CD4-positive, alpha-beta memory T cell (primary cell): ENCODE measurements at places on chromosomes 16 and 17. TPM values are rescaled to one million over a fixed set of nuclear protein-coding genes. Genes with fewer than 3 reads are reported as not detected.

KRTAP1-3 gene
- total RNA-seq = not detected

SULT1A1 gene
- total RNA-seq = 12.4 TPM

CDK5R1 gene
- 20.6 TPM for total RNA-seq

NLGN2 gene
- 8.8 TPM for total RNA-seq

TBC1D3D gene
- total RNA-seq = 0.50 TPM

DNA sequence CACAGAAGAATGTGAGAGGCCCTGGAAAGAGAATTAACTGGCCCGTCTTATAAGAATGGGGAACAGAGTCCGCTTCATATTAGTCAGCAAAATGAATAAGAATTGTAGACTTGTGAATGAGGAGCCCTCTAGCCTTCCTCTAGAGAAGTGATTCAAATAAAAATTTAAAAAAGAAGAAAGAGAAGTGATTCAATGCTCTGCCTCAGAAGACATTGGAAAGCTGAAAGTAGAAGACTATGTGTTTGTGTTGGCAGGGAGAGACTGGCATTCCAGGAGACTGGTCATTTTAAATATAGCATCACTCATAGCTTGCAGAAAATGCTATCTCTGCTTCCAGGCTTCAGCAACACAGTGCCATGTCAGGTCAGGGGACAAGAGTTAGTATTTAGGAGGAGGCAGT lies 190.6 kb upstream of the HS3ST3A1 start:
- no peak for DNase-seq

GRCh38 chr17:49407086-49407485 lies 7.6 kb downstream of the PHB1 start:
- no peak for DNase-seq

DNA sequence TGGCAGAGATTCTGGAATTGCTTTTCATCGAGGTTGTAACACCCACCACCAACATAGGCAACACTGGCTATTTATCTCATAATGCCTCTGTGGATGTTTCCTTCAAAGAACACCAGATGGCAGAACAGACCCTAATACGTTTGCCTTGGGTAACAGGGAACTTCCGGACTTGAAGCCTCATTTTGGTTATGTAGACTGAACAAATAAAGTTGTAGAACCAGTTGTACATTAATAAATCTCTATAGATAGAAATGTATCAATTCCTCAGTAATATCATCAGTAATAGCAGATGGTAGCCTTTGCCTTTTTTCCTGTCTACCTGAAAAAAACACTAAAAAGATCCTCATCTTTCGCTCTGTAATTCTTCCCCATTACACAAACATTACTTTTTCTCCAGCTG lies 25.9 kb upstream of the APOH start:
- peak; percentile 74 for DNase-seq

- no peak for DNase-seq
These were observed 6.7 kb downstream of the RPRML start for GRCh38 chr17:46972346-46972745.

DNA sequence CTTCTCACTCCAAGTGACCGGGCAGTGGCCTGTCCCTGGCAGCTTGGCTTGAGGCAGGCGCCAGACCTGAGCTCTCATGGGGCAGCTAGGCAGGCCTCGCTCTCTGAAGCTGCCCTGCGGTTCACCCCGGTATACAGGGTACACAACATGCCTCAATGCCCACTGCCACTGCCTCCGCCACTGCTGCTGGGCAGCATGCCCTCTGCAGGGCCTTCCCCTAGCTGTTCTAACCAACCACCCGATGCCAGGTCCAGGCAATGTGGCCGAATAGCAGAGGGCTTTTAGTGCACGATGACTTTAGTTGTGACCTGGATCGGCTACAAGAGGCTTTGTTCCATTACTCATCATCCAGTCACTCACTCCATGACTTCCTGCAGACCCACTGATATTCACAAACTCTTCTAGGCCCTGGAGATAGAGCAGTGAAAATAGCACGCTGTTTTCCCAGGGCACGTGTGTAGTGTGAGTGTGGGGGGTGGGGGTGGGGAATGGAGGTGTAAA lies 19.7 kb downstream of the CDC42EP4 start:
- DNase-seq = no peak

DNA sequence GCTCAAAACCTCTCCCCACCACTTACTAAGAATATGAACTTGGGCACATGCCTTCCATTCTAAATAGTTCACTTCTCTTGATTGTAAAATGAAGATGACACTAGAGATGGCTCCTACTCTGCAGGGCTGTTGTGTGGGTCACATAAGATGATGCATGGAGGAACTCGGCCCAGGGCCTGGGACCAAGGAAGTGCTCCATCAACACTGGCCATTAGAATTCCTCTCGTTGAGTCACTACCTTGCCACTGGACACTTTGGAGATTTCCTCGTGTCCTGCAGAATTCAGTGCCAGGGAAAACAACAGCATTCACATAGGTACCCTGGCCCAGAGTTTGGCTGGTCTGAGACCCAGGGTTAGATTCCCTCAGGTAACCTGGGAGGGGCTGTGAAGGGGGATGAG lies 18.6 kb downstream of the HNF1B start:
- no peak for DNase-seq
